ENCODE measurements at places on chromosomes 2 and 18.

GRCh38 chr2:227719641-227720040 is 1.8 kb upstream of the SLC19A3 start:
- DNase-seq: no peak

DNA sequence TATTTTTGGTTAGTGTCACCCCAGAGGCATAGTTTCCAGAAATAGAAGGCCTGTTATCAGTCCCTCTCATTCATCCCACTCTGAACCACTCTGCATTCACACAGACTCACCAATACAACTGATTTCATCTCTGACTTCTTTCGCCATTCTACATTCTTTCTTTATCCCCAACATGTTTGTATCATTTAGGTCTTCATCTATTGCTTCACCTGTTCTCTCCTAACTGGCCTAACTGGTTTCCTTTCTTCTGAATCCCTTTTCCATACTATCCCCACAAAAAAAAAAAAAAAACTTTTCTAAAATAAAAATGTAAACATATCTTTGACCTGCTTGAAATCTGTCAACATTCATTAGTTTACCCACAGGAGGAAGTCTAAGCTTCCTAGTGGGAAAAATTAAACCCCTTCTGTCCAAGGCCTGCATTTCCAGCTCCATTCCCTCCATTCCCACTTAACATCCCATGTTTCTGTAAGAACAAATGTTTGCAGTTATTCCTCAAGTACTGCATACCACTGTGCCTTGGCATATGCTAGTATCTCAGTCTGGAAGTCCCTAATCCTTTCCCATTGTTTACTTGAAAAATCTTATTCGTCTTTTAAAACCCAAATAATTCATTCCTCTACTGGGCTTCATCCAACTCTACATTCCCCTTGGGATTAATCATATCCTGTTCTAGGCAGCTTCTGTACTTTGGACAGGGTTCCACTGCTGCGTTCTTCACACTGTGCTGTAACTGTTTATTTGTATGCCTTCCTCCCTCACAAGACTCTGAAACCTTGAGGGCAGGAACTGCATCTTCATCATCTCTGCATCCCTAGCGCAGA is 68.5 kb downstream of the FIGN start:
- DNase-seq: peak; percentile 94

GRCh38 chr2:232485348-232485756 is 2.3 kb downstream of the ECEL1 start:
- DNase-seq: no peak

GRCh38 chr2:158575051-158575635 is 118.4 kb downstream of the PKP4 start:
- DNase-seq: no peak

DNA sequence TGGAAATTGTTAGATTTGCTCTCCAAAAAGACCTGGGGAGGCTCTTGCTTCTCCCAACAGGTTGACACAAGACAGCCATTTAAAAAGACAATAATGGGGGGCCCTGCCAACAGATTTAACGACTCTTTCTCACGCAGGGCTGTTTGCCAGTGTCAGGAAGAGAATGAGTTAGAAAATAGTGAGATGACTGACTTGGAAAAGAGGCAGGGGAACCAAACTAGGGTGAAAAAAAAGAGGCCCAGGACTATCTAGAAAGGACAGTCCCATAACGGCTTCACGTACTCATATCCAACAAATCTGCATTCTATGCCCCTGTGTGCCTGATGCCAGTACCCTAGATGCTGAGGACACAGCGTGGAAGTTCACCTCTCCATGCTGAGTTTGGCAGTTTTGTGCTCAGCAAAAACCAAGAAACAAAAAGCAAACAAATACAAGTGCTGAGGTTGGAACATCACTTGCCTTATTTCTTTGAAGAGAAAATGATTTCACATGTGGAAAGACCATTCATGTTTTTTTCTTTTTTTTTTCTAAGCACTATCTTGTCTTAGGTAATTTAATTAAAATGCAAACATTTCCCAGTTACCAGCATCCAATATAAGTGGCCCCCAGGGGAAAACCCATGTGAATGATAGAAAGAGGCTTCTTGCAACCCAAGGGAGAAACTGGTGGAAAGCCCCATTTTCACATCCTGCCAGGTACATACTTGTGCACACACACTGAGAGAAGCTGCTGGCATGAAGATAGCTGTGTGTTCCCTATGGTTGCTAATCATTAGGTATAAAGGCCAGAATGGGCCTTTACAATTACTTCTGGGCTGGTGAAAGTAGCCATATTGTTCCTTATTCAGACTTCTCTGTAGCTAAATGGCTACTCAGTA is 10.6 kb upstream of the WIPF1 start:
- DNase-seq: no peak

DNA sequence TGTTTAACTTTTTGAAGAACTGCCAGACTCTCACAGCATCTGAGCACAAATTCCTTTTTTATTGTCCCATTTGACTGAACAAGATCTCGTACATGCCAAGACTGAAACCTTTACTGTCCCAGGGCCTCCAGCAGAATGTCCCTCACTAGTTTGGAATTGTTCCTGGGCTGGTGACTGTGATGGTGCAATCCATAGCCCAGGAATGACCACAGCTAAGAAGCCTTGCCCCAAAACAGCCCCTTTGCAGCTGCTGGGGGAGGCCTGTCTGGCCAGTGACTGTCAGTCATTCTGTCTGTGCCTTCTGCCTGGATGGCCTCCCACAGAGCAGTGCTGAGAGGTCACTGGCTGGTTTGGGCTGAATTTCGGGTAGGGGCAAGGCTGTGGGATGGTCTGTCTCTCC is 184.5 kb upstream of the MSH6 start:
- DNase-seq: no peak

DNA sequence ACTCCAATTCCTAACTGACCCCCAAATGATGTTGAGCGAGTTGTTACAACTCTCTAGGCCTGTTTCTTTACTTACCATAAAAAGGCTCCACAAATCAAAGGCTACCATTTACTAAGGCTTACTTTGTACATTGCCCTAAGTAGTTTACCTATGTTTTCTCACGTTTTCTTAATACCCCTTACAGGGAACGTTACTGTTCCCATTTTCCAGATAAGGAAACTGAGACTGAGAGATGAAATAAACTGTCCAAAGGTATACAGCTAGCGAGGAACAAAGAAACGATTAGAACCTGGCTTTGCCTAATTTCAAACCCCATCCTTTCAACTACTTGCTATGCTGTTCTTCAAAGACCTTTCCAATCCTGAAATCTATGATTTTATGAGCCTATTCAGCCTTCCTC is 74.8 kb upstream of the SPTBN1 start:
- no peak for DNase-seq
